ENCODE measurements at places on chromosomes 4 and X. TPM values are rescaled to one million over a fixed set of nuclear protein-coding genes. Genes with fewer than 3 reads are reported as not detected.

- no peak for DNase-seq
These were observed 173.7 kb downstream of the PTTG2 start for GRCh38 chr4:38133711-38134480.

GRCh38 chrX:72245461-72246089, 6.7 kb upstream of the ERCC6L start:
- DNase-seq, result no peak

GRCh38 chr4:56115898-56116297, 167.2 kb downstream of the CEP135 start:
- no peak for DNase-seq

Gene NPFFR2
- polyA plus RNA-seq, result 6.7 TPM

Gene ADRA2C
- polyA plus RNA-seq, result 4.4 TPM

Gene VCX2
- not detected for polyA plus RNA-seq

Gene PWWP3B
- 0.07 TPM for polyA plus RNA-seq

Data from thymus (tissue), 14 donors.